ENCODE measurements at places on chromosomes 16 and 17. TPM values are rescaled to one million over a fixed set of nuclear protein-coding genes. Genes with fewer than 3 reads are reported as not detected.
A peak's percentile ranks its signal among the peaks of the same experiment; 100 is the strongest.

GRCh38 chr17:41683441-41684007 is 5.2 kb upstream of the EIF1 start:
- DNase-seq = no peak

GRCh38 chr17:79613195-79613772 is 2.4 kb upstream of the RBFOX3 start:
- no peak for DNase-seq

DNA sequence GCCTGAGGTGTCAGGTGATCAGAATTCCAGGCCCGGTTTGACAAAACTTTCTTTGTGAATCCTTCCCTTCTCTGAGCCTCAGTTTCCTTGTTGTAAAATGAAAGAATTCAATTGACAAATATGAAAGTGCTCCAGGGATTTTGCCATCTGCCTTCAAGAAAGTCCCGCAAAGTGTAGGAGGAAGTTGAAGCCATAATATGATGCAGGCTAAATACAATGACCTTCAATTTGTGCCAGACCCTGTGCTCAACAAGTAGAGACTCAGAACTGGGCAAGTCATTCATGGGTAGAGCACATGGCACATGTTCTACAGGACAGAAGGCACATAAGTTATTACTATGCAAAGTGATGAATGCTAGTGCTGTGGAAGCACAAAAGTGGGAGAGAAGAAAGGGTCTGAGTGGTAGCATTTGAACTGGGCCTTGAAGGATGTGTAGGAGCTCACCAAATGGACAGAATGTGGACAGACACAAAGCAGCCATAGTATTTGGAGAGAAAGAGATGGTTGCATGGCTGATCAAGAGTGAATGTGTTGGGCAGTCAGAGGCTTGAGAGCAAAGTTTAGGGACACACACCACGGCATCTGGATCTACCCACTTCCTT is 2.4 kb upstream of the SCIMP start:
- no peak for DNase-seq

- DNase-seq = no peak
Observed at GRCh38 chr16:79127766-79128165, 472.8 kb downstream of the MAF start.

GRCh38 chr17:6094926-6095325 is 24.7 kb downstream of the WSCD1 start:
- peak; percentile 15 for DNase-seq

DNA sequence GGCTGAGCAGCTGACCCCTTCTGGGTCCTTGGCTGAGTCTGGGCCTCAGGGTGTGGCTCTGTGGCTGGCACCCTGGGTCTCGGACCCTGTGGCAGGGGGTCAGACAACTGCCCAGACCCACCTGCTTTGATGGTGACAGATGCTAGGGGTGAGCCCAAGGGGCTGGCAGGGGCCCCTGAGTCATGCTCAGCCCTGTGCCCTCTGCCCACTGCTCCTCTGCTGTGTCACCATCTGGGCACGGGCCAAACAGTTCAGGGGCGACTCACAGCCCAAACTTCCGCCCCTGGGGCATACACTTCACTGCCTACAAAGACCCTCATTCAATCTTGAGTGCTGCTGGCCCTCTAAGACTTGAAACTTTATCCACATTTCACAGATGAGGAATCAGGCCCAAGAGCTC is 5.7 kb downstream of the ADGRG1 start:
- no peak for DNase-seq

DNA sequence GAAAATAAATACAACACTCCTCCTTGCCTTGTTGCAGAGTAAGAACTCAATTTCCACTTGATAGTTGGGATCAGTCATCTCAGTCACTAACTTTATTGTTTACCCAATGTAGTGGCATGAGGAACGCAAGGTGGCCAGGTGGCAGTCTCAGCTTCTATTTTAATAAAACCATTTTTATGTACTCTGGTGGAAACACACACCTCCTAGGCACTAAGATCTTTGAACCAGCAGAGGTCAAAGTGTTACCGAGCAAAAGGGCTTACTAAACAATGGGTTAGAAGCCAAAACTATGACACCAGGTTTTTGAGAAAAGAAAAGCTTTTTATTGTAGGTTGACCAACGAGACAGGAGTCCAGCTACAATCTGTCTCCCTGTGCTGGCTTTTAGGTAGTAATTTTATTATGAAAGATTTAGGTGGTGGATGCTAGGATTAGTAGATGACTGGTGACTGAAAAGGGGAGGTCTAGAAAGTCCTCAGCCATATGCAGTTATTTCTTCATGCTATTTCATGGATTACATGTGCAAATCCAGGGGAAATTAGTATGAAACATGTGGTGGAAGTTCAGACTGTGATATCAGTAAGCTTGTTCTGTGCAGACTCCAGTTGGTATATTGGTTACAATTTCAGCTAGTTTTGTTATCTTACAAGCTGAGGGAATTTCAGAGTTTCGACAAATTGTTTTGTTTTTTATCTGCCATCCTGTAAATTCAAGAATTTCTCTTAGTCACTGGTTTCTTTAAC is 122.3 kb downstream of the PCTP start:
- DNase-seq = no peak

GRCh38 chr17:43759836-43760235 is 1.2 kb upstream of the SOST start:
- no peak for DNase-seq

DNA sequence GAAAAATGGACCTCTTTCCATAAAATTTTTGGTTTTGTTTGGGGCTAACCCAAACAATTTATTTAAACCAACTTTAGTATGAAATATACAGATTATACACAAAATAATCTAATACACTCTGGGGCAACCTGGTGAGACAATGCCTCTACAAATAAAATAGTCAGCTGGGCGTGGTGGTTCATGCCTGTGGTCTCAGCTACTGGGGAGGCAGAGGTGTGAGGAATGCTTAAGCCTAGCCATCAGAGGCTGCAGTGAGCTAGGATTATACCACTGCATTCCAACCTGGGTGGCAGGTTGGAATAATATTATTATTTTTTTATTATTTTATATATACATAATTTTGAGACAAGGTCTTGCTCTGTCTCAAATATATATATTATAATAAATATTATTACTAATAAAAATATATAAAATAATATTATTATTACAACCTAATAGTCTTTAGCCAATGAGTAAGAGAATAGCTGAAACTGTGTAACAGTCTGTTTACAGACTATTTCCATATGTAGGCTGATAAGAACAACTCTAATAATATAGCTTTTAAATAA is 50.5 kb downstream of the GLG1 start:
- no peak for DNase-seq

GRCh38 chr17:48910370-48910769 is 2.2 kb downstream of the UBE2Z start:
- no peak for DNase-seq

KRTAP4-11 gene
- total RNA-seq = not detected

OR4D1 gene
- total RNA-seq = not detected

CARHSP1 gene
- 56.8 TPM for total RNA-seq

KCNH4 gene
- total RNA-seq = not detected

Data from mucosa of descending colon (tissue), 3 donors.